ENCODE measurements at places on chromosomes 3 and 15. TPM values are rescaled to one million over a fixed set of nuclear protein-coding genes. Genes with fewer than 3 reads are reported as not detected.

DNA sequence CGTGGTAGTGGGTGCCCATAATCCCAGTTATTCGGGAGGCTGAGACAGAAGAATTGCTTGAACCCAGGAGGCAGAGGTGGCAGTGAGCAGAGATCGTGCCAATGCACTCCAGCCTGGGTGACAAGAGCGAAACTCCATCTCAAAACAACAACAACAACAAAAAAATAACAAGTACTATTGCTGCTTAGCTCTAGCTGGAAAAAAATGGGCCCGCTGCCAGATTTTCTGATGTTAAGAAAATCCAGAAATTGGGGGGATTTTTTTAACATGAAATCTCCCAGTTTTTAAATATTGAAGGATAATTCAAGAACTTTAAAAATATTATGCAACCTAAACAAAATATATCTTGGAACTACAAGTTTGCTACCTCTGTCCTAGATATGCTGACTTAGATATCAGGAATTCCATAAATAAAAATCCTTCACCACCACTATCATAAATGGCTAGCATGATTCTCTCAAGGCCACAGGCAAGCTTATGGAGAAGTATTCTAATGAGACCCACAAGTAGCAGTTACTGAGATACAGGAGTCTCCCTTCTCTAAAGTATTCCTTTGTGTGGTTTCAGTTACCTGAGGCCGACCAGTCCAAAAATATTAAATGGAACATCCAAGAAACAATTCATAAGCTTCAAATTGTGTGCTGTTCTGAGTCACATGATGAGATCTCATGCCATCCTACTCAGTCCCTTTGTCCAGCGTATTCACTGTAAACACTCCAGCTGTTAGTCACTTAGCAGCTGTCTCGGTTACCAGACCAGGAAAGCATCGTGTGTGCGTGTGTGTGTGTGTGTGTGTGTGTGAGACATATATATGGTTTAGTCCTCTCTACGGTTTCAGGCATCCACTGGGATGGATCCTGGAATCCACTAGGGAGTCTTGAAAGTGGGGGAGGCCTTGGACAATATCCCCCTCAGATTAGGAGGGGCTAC is 277.2 kb downstream of the TBL1XR1 start:
- no peak overlapping the region for H3K27ac ChIP-seq
- H3K27me3 ChIP-seq: no peaks in the 10 kb centered on the region
- no peaks in the 10 kb centered on the region for H3K36me3 ChIP-seq
- no peak overlapping the region for H3K4me3 ChIP-seq

DNA sequence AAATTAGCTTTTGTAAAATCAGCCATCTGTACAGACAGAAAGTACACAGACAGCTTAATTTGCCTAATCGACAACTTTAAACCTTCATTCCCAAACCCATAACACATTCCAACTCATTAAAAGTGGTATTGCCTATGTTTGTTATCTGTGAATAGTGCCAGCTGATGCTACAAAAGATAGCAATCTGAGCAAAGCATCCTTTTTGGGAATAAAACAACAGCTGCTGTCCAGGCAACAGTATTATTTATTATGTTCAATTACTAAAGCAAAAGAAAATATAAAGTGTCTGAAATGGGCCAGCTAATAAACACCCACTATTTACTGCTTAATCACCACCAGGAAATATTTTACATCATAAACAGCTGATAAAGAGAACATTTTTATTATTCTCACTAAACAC is 134.8 kb upstream of the ABI3BP start:
- no peak overlapping the region for H3K27ac ChIP-seq
- H3K4me3 ChIP-seq: no peak overlapping the region
- no peaks in the 10 kb centered on the region for H3K4me1 ChIP-seq
- DNase-seq: no peak
- H3K36me3 ChIP-seq: no peaks in the 10 kb centered on the region
- H3K27me3 ChIP-seq: no peaks in the 10 kb centered on the region

- H3K27me3 ChIP-seq: no peaks in the 10 kb centered on the region
- no peak overlapping the region for H3K27ac ChIP-seq
- no peak for DNase-seq
- H3K4me3 ChIP-seq: no peak overlapping the region
- H3K4me1 ChIP-seq: no peaks in the 10 kb centered on the region
Measured at GRCh38 chr3:119570229-119570628, 9.1 kb upstream of the ADPRH start.

- DNase-seq: no peak
- H3K36me3 ChIP-seq: no peaks in the 10 kb centered on the region
- no peak overlapping the region for H3K4me3 ChIP-seq
- no peak overlapping the region for H3K27ac ChIP-seq
Measured at GRCh38 chr15:60563539-60564404, 84.8 kb upstream of the ICE2 start.

- no peak for DNase-seq
- peak overlapping the region; percentile 79 for H3K27ac ChIP-seq
- H3K4me1 ChIP-seq: peaks cover 50% of the 10 kb centered on the region
- H3K36me3 ChIP-seq: no peaks in the 10 kb centered on the region
- H3K27me3 ChIP-seq: no peaks in the 10 kb centered on the region
Measured at GRCh38 chr3:134249296-134249841, 1.3 kb downstream of the RYK start.

The ZKSCAN7 gene
- 17.8 TPM for total RNA-seq

The OXNAD1 gene
- total RNA-seq: 34.2 TPM

All from GM23338 (cell line).